T follicular helper cell (primary cell): ENCODE measurements at places on chromosomes 7 and 10.

- DNase-seq: no peak
These were observed 61.0 kb upstream of the NFE2L3 start for GRCh38 chr7:26090927-26091519.

DNA sequence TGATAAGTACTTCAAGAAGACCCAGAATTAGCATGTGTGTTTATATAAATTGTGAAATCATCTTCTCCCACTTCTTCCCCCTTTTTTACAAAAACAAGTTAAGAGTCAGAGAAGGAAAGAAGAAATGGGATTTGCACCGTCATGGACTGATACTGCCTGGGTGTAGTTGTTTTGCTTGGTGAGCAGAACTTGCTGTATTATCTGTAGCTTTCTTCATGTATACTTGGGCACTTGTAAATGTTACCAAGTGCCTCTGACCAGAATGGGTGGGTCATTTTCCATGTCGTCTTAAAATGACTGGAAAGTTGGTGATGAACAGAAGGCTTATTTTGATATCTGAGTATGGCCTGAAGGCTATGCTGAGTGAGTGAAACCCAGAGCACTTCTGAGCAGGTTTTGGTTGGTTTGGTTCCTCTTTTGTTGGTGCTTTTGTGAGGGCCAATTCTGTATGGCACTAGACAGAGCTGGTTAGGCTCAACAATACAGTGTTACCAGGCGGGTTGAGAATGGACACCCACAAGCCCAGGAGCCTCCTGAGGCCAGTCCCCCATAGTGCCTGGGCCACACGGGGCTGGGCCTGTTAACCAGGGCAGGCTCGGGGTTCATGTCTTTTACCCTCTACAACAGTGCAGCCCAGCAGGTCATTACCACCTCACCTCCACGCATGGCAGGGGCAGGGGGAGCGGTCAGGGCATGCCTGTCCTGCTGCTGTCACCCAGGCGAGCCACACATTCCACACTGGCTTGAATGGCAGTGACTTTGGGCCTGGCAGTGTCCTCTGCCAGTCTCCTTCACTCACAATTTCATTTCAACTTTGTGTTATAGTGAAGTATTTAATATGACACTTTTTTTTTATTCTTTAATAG, 115.1 kb downstream of the CCNY start:
- no peak for DNase-seq

DNA sequence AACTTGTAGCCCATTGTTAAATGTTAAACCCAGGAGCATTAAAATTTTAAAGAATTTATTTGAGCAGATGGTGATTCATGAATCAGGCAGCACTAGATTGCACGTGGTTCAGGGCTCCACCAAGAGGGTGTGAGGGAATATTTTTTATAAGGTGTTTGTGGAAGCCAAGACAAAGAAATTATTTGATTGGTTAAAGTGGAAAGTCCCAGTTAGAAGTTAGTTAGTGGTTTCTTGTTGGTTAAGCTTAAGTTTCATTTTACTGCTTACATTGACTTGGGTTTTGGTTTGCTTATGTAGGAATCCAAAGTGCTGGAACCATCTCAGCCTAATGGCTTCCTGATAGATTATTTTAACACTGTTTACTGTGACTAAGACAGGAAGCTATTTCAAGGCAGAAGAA, 906.2 kb downstream of the LRMDA start:
- DNase-seq: no peak

GRCh38 chr10:69911613-69912528, 110.2 kb downstream of the COL13A1 start:
- no peak for DNase-seq

GRCh38 chr7:11601761-11602160, 230.2 kb downstream of the THSD7A start:
- no peak for DNase-seq

GRCh38 chr7:47480576-47481538, 101.1 kb downstream of the TNS3 start:
- no peak for DNase-seq

DNA sequence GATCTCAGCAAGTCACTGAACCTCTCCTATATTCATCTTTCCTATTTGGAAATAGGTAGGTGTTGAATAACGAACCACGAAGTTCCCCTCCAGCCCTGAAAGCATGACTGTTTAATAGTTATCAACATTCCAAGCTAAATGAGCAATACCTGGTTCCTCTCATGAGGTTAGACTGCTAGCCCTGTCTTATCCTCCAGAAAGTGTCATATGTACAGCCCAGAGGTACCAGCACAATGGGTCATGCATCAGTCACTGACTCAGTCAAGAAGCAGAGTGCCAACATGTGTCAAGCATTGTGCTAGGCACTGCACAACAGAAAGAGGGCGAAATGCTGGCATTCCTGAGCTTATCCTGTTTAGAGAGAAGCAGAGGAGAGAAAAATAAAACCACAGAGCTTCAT, 70.0 kb downstream of the AMPH start:
- DNase-seq: no peak
